Muscle of leg (tissue), 16 donors: ENCODE measurements at places on chromosomes 13 and 19.

- no peak for DNase-seq
Measured at GRCh38 chr19:49799271-49799797, 13.8 kb downstream of the FUZ start.

DNA sequence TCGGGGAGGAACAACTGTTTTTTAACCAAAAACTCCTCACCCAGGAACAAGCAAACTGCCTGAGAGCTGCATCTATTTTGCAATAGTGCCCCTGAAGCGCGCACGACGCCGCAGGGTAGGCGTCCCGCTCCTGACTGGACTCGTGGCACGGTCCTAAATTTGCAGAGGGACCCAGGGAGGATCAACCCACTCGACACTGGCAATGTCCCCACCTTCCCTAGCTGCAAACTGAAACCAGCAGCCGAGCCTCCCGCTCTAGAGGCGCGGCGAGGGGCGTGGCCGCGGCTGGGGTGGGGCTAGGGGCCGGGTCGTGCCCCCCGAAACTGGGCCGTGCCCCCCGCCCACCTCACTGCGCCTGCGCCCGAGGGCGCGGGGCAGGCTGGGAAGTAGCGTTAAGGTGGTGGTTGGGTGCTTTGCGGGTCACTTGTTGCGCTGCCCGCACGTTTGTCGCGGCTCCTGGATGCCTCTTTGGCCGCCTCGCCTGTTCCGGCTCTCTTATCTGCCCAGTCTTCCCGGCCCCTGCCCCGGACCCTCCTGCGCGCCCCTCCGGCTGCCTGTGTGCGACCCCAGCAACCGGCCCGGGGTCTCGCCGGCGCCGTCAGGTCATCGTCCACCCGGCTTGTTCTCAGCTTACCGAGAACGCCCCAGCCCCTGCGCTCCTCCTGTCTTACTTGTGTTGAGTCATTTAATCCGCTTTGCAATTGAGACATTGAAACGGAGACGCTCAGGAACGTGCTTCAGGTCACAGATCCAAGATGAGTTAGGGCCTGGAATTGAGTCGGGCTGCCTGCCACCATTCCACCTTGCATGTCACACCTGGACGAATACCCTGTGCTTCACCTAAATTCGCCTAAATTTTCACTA is 37.9 kb upstream of the LSM14A start:
- DNase-seq, result peak; percentile 92

- DNase-seq, result no peak
Measured at GRCh38 chr13:41939398-41939797, 21.5 kb downstream of the VWA8 start.

DNA sequence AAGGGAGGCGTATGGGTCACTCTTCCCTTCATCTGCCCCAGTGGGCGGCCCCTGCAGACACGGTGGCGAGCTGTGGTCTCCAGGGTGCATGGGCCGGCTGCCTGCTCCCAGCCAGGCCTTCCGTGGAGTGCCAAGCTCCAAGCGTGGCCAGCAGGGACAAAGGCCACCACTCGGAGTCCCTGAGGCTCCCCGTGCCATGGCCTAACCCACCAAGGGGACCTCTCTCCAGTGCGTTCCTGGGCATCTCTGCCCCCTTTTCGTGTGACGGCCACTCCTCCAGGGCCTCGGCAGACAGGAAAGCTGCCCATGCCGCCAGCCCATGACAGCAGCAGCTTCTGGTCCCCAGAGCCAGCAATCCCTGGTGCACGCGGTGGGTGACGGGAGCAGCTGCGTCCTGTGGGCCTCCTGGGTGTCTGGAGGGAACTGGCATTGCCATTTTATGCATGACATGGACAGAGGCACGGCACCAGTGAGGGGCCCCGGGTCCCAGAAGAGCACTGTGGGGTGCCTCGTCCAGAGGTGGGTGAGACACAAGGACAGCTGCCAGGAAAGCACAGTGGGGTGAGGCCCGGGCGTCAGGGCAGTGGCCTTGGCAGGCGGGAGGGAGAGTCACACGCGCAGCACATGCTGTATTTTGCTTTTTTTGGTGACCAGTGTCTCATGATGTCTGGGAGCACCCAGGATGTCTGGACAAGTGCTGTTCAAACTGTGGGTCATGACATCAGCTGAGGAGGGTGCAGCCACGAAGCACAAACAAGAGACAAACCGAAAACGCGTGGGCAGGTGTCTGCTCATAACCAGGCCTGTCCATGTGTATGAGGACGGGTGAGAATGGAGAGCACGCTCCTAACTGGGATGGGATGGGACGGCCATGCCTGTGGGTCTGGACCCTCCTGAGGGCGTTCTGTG is 32.3 kb downstream of the CEBPG start:
- no peak for DNase-seq

- no peak for DNase-seq
Measured at GRCh38 chr13:28490061-28490460, 4.9 kb downstream of the FLT1 start.

DNA sequence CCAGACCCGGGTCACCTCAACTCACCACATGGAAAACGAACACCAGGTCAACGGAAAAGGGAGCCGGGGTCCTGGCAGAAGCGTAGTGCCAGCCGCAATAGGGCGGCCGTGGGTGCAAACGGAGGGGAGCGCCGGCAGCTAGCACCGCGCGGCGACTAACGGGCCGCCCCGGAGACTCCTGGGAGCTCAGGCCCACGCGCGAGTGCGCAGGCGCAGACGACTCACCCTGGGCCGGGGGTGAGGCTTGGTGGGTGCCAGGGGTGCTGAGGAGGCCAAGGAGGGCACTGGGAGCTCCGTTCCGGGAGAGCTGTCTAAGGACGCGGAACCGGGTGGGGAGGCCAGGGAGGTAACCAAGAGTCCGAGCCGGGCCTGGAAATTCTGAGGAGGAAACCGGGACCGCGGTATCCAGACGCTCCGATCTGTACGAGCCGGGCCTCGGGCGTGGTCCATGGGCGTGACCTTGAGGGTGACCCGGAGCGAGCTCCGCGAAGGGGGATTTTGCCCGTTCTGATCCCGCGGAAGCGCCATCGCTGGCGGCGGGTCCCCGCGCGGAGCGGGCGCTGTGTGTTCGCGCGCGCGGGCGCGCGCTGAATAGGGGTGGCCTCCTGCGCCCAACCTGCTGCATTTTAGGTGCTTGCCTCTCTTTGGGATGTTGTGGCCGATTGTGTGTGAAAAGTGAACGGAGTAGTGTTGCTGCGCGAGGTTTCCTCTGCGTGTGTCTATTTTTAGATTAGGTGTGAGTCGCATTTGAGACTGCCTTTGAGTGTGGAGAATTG is at the start of gene ZNF382:
Gene ZNF382, plus strand, starts transcription at position 213 of the 776 bp plus-strand sequence. CDS start 4,602 bp downstream, outside the sequence.
- peak; percentile 90 for DNase-seq

GRCh38 chr19:43651758-43652545 is 12.3 kb upstream of the CADM4 start:
- peak; percentile 76 for DNase-seq

DNA sequence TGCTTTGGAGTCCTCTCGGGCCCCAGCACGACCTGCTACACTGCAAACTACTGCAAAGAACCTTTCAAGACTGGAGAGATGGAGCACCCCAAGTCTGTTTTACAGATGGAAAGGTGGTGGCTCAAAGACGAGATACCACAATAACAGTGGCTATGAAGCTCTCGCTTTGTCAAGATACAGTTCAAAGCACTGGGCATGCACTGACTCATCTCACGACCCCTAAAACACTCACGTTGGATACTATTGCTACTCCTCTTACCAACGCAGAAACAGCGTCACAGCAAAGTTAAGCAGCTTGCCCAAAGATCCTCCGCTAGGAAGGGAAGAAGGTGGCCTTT is 24.0 kb upstream of the LAIR1 start:
- DNase-seq, result no peak

GRCh38 chr13:25860862-25861261 is 191.0 kb downstream of the SHISA2 start:
- no peak for DNase-seq

DNA sequence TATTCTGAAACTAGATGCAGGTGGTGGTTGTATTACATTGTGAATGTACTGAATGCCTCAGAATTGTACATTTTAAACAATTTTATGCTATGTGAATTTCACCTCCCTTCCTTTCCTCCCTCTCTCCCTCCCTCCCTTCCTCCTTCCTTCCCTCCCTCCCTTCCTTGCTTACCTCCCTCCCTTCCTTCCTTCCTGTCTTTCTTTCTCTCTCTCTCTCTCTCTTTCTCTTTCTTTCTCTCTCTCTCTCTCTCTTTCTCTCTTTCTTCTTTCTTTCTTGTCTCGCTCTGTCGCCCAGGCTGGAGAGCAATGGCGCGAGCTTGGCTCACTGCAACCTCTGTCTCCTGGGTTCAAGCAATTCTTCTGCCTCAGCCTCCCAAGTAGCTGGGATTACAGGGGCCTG is 37.2 kb downstream of the IER2 start:
- no peak for DNase-seq

DNA sequence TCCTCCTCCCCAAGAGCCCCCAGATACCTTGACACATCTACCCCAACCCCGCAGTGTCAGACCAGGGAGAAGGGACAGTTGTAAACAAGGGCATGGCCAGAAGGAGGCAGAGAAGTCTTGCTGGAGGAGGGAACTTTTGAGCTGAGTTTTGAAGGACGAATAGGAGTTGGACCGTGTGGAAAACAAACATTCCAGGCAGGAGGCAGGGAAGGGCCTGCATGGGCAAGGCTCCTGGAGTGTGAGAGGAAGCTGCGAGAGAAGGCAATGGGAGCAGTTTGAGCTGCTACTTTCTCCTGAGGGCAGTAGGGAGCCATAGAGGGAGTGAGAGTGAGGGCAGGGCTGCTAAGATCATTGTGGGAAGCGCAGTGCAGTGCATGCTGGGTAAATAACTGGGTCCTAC is 23.3 kb downstream of the IL12RB1 start:
- no peak for DNase-seq

- DNase-seq, result no peak
Measured at GRCh38 chr13:112569821-112570220, 18.1 kb downstream of the TUBGCP3 start.

DNA sequence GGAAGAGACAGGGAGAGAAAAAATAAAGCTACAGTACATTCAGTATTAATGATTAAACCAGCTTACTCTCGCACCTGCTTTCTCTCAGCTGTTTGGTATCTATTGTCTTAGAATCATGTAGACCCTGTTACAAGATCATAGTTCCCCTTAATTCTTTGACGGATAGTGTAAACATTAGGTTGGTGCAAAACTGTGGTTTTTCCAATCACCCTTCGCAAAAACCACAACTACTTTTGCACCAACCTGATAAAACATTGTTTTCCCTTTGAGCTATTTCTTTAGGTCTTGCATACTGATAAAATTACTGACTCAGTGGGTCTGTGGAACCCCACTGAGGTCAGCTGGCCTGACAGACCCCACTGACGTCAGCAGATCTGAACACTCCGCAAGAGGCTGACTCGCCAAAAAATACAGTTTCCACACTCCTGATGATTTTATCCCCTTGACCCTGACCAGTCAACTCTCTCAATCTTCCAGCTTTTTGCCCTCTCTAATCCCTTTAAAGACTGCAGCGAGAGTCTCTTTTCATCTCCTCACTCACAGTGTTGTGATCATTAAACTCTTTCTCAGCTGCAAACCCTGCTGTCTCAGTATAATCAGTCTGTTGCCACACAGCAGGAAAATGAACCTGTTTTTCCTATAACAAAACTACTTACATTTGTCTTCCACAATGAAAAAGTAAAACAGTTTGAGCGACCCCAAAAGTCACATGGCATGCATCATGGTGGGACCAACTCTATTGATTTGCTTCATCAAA is 123.9 kb downstream of the SLITRK6 start:
- no peak for DNase-seq

DNA sequence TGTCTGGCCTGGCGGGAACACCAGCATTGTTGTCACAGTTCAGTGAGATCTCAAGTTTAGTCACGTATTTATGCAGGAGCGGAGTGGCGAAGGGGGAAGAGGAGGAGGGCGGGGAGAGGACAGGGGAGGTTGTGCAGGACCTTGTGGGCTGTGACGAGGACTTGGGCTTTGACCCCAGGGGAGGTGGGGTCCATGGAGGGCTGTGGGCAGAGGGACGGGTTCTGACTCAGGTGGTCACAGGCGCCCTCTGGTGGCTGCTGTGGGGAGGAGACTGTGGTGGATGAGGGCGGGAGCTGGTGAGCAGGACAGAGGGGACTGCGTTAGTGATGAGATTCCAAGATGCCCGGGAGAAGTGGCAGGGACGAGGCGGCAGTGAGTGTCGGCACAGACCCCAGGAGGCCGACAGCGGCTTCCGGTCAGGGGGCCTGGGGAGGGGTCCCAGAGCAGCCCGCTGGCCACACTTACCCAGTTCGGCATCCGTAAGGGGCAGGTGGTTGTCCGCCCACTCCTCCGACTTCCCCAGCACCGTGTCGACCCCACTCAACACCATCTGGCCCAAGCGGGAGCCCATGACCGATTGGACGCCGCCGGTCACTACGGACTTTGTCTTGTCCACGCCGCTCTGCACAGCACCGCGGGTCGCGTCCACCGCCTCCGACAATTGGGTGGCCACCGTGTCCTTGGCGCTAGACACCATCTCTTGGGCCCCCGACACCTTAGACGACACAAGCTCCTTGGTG is 15.7 kb downstream of the PLIN3 start:
- DNase-seq, result peak; percentile 56

DNA sequence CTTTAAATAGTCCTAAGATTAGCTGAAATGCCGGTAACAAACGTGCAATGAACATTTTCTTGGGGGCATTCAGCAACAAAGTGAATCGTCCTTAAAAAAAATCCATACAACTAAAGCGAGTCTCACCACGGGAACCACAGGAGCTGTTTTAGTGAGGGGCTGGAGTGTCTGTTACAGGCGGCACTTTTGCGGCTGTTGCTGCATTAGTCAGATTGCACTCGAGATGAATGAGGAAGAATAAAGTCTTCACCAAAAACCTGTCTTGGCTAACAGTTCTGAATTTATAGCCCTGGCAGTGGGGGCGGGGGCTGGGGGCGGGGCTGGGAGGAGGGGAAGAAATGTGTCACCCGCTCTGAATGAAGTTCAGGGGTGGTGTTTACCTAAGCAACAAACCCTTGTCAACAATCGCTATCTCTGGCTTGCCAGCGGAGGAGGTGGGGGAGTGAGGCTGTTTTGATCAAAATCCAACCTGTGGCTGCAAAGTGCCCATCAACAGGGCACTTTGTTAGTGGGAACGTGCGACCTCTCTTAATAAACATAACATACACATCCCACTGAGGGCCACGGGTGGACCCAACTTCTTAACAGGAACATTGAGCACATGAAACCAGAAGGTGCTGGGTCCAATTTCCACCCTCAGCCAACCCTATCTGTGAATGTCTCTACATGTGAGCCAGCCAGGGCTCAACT is 44.5 kb downstream of the RFX2 start:
- DNase-seq, result peak; percentile 69

DNA sequence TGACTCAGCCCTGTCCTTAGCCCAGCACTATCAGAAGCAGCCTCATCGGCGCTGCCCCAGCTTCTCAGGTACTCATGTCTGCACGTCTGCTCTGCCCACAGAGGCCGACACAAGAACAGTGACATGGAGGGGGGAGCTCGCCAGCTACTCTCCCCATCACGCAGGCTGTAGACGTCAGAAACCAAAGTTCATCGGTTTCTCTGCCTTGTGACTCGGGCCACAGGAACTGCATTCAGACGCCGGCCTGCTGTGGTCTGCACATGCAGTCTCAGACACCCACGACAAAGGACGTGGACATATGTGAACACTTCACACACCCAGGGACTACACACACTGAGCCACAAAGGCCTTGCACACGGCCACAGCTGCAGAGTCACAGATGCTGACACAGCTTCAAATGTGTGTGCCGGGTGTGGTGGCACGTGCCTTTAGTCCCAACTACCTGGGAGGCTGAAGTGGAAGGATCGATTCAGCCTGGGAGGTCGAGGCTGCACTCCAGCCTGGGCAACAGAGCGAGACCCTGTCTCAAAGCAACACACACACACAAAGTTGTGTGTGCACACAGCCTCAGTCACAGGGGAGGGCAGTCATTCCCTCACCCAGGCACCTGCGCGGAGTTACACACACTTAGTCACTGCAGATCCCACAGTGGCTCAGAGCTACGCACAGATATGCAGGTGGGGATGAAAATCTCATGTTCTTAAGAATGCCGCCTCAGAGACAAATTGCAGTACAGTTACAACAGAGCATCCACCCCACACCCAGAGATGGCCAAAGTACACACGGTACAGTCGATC is 4.9 kb upstream of the ZFP36 start:
- peak; percentile 62 for DNase-seq
